ENCODE measurements at places on chromosomes 16 and 17. TPM values are rescaled to one million over a fixed set of nuclear protein-coding genes. Genes with fewer than 3 reads are reported as not detected.

DNA sequence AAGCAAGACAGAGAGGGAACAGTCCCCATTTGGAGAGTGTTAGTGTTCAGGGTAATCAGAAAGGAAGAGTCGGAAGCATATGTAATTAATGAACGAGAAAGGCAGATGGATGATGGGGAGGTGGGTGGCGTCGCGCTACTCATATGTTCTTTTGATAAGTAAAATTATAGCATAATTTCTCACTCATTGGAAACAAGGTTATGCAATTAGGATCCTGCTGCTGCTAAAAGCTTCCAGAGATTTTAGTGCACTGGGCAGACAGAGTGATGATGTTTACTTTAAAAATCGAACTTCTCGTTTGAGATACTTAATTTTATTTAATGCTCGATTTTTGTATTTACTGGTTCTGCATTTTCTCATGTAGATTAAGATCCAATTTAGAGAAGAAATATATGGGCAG, 96.2 kb downstream of the PRKCA start:
- DNase-seq = no peak

- no peak for DNase-seq
Measured at GRCh38 chr16:53156516-53156915, 101.7 kb downstream of the CHD9 start.

DNA sequence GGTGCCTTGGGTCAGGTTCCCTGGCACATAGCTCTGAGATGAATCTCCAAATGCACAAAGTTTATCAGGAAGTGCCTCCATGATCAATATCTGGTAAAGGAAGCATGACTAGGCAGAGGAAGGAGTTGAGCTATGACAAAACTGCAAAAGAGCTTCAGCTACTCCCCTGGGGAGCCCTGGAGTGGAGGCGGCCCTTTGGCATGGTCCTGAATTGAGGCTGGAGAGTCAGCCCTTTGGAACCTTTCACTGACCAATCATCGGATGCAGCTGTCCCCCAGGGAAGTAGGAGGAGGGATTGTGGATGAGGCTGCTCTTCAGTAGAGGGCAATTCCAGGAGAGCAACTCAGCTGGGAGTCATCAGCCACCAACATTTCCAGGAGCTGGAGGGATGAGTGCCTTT, 46.1 kb upstream of the NLRP1 start:
- DNase-seq = no peak

GRCh38 chr16:49280105-49280741, 1.4 kb downstream of the CBLN1 start:
- no peak for DNase-seq

- no peak for DNase-seq
Measured at GRCh38 chr16:88375236-88375975, 7.4 kb upstream of the ZNF469 start.

DNA sequence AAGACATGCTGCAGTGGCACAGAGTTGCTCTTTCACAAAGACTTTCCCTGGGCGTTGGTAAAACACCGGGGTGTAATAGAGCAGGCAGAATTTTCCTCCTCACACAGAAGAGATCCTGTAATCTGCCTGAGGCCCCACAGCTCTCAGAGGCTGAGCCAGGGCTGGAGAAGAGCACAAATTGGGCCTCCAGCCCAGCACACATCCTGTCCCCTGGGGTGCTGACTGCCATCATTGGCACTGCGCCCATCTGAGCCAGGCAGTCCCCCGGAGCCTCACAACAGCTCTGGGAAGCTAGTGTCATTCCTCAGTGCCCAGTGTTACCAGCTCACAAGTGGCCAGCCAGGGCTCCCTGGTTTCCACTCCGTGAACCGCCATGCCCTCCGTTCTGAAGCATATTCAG, 119.4 kb downstream of the SOCS1 start:
- no peak for DNase-seq

- no peak for DNase-seq
Measured at GRCh38 chr16:52251495-52251894, 295.4 kb downstream of the TOX3 start.

DNA sequence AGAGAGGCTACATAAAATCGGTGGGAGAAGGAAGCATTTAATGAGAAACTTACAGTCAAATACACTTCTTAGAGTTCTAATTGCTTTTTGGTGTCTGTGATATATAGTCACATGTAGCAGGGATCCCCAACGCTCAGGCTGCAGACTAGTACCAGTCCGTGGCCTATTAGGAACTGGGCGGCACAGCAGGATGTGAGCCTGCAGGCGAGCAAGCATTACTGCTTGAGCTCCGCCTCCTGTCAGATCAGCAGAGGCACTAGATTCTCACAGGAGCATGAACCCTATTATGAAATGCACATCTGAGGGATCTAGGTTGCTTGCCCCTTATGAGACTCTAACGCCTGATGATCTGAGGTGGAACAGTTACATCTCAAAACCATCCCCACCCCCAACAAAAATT, 158.5 kb downstream of the TANC2 start:
- no peak for DNase-seq

DNA sequence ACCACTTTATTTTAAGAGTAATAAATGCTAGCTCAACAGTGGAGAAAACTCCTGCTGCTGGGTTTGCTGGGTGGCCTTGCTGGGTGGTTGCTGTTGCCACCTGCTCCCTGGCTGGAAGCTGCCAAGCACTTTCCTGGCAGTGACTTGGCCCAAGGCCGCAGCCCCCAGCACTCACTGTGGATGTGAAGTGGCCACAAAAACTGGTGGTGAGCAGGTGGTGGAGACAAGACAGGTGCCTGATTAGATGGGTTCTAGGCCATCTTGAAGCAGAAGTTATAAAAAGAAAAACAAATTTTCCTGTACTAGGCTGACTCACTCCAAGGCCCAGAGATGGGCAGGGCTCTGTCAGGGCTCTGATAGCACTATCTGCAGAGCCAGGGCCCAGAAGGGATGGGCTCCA, 224.7 kb upstream of the NLRP1 start:
- DNase-seq = no peak

DNA sequence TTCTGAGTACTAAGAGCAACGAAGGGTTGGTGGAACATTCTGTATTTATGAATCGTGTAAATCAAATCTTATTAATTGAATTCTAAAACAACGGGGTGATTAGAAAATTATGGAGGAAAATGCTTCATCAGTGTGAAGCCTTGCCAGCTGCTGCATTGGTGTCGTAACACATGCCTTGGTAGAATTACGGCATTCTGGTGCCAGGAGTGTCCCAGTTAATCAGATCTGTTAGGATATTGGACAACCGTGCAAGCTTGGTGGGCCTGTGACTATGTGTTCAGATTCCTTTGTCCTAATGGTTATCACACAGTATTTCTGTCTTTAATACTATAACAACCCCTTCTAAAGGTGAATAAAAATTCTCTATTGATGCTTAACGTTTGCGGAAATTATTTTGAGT, 44.2 kb upstream of the TANC2 start:
- no peak for DNase-seq

- no peak for DNase-seq
Measured at GRCh38 chr16:83674931-83675535, 132.7 kb upstream of the HSBP1 start.

GRCh38 chr16:14475370-14476139, 154.5 kb downstream of the PARN start:
- DNase-seq = no peak

Gene KCNH4
- 0.07 TPM for polyA plus RNA-seq

Gene ODF4
- not detected for polyA plus RNA-seq

Gene CARD14
- polyA plus RNA-seq = not detected

Gene ZNF205
- not detected for polyA plus RNA-seq

Data from naive thymus-derived CD4-positive, alpha-beta T cell (primary cell).